Omental fat pad (tissue), 4 donors: ENCODE measurements at places on chromosomes 13 and 19.

- DNase-seq, result no peak
Measured at GRCh38 chr13:44660050-44660449, 83.9 kb upstream of the TSC22D1 start.

- no peak for DNase-seq
Measured at GRCh38 chr13:33434676-33435075, 149.1 kb upstream of the STARD13 start.

DNA sequence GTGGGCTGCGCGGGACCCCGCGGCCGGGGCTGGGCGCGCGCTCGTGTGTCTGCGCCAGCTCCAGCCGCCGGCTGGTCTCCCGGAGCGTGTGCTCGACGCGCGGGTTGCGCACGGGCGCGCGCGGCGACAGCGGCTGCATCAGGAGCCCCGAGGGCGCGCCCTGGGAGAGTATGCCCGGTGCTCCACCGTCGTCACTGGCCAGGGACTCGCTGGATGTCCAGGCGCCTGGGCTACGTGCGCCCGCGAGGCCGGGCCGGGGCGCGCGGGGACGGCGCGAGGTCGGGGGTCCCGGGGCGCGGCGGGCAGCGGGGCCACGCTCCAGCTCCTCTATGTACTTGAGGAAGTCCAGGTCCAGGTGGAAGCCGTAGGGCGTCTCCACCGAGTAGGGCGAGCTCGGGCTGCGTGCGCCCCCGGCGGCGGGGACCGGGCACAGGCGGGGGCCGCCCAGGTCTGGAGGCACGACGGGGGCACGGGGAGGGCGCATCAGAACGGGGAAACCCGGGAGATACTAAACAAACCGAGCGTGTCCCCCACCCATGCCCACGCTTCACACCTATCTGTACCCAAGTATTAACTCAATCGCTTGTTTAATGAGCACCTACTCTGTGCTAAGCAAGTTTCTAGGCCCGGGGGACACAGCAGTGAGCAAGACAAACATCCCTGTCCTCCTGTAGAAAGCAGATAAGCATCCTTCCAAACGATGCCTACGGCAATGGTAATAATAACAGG is 7.6 kb downstream of the KANK3 start:
- DNase-seq, result no peak

GRCh38 chr13:40547591-40548315 is 118.7 kb downstream of the FOXO1 start:
- no peak for DNase-seq

GRCh38 chr19:54390942-54391577 is 24.2 kb upstream of the TTYH1 start:
- no peak for DNase-seq

DNA sequence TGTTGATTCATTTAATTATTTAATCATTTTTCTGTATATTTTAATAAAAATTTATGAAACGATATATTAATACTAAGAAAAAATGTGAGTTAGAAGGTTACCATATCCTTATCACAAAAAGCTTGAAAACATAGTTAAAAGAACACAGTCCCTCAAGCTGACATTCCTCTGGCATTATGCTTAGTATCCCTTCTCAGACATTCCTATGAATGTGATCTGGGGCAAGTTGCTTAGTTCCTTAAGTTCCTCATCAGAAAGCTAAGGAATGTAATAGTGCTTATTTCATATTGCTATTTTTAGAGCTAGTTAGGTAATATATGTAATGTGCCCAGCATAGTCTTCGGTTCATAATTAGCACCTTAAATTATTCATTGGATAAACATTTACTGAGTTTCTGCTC is 122.8 kb downstream of the MTUS2 start:
- DNase-seq, result no peak

- no peak for DNase-seq
Measured at GRCh38 chr13:82654861-82655855, 1227.1 kb downstream of the SLITRK1 start.

- no peak for DNase-seq
Measured at GRCh38 chr13:64553411-64554129, 2676.6 kb downstream of the PCDH9 start.

- DNase-seq, result no peak
Measured at GRCh38 chr13:38954844-38955243, 35.8 kb downstream of the STOML3 start.

DNA sequence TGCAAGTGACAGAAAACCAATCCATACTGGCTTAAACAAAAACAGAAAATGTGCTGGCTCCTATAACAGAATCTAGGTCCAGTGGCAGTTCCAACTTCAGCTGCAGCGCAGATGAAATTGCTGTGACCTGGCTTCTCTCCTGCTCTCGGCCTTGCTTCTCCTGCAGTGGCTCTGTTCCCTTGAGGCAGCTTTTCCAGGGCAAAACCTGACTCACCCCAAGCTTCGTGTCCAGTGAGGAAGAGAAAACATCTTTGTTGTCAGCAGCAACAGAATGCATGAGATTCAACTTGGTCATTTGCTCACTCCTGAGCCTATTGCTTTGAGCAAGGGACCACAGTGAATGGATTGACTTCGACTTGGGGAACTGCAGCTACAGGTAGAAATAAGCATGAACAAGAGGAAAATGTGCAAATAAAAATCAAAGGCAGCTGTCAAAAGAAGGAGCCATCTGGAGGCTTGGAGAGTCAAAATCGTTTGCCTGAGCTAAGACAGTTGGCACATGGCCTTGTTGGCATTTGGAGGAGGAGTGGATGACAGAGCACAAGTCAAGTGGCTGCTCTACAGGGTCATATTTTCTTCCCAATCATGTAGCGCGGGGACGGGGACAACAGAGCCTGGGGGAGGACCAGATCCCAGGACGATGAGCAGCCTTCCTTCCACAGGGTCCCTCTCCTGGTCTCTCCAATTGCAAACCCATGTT is 523.4 kb downstream of the FGF9 start:
- no peak for DNase-seq

DNA sequence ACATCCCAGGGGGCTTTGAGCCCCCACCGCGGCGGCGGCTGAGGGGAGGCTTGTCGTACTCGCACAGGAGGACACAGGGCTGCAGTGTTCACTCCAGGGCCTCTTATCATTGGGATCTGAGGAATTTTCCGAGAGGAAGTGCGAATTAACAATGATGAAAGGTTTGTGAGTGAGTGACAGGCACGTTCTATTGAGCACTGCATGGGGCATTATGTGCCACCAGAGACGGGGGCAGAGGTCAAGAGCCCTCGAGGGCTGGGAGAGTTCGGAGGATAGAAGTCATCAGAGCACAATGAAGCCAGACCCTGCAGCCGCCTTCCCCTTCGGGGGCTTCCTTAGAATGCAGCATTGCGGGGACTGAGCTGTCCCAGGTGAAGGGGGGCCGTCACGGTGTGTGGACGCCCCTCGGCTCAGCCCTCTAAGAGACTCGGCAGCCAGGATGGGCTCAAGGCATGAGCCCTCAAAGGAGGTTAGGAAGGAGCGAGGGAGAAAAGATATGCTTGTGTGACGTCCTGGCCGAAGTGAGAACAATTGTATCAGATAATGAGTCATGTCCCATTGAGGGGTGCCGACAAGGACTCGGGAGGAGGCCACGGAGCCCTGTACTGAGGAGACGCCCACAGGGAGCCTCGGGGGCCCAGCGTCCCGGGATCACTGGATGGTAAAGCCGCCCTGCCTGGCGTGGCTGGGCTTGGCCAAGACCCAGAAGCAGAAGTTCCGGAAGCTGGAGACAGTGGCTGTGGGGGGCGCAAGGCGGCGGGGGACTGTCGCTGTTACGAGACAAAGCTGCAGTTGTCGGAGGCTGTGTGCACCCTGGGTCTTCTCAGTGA is 53.9 kb downstream of the MCF2L start:
- no peak for DNase-seq

DNA sequence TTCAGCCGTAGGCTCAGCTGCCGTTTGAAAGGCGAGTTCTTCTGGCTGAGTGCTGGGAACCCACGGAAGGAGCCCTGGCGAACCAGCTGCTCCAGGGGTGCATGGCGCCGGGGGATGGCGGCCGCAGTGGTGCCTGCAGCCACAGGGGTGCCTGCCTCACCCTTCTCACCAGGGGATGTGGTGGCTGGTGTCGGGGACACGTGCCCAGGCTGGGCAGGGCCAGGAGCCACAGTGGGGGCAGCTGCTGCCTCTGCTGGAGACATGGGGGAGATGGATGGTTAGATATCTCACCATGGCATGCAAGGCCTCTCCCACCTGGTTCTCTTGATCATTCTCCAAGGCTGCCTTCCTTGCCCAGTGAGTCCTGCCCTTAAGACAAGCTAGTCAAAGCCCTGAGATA is 17.1 kb downstream of the NUMBL start:
- no peak for DNase-seq

- DNase-seq, result no peak
Measured at GRCh38 chr13:72931311-72931710, 127.5 kb upstream of the KLF5 start.

GRCh38 chr13:114132419-114133121 is at the start of gene RASA3:
Gene RASA3, minus strand, starts transcription at chr13:114132623. Its CDS starts 134 bp downstream, at chr13:114132489.
- no peak for DNase-seq

DNA sequence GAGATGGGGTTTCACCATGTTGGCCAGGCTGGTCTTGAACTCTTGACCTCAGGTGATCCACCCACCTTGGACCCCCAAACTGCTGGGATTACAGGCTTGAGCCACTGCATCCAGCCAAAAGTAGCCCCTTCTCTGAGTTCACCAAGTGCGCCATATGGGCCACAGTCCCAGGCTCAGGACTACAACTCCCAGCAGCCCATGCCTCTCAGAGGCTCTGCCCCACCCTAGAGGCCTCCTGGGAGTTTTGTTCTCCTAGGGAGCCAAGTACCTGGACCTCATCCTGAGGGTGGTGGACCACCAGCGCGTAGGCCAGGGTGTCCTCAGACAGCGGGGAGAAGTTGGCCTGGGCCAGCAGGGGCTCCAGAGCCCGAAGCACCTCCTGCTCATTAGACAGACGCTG is 18.8 kb downstream of the TMEM143 start:
- no peak for DNase-seq

DNA sequence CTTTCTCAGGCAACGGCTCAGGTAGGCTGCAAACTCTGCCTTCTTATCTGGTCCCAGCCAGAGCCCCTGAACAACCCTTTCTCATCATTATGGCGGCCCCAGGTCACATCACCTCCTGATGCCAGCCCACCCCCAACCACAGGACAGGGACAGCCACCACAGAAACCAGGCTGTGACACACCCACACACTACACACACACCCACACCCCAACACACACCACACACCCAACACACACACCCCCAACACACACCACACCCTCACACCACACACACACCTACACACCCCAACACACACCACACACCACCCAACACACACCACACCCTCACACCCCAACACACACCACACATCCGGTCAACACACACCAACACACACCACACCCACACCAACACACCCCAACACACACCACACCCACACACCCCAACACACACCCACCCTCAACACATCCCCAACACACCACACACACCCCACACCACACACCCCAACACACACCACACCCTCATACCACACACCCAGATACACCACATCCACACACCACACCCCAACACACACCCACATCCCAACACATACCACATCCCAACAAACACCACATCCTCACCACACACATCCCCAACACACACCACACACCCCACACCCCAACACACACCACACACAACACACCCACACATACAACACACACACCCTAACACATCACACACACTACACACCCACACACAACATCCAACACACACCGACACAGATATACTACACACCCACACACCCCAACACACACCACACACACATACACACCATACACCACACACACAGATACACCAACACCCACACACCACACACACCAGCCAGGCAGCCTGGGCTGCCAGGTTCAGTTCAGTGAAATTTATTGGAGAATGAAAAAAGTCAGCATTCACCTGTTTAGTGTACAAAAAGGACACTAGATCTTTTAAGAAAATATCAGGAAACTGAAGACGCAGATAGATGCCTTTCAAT is 4.2 kb upstream of the ISYNA1 start:
- no peak for DNase-seq

GRCh38 chr13:106958621-106959048 is 390.7 kb upstream of the ARGLU1 start:
- no peak for DNase-seq

DNA sequence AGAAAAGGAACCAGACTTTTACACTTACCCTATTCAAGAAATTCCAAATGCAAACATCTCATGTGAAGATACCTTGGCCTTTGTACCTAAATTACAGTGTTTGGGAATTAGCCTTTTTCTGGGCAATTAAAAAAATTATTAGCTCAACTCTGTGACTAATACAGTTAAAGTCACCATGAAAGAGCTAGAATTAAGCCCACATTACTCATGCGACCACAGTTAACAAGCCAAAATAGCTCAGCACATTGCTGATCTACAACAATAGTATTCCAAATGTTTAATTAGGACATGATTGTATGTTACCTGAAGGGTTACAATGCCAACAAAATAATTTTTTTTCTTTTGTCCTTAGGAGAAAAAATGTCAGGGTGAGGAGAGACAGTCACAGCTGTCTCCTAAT is 263.6 kb upstream of the GPC6 start:
- no peak for DNase-seq

GRCh38 chr19:30214651-30215051 is 157.5 kb upstream of the ZNF536 start:
- DNase-seq, result no peak

DNA sequence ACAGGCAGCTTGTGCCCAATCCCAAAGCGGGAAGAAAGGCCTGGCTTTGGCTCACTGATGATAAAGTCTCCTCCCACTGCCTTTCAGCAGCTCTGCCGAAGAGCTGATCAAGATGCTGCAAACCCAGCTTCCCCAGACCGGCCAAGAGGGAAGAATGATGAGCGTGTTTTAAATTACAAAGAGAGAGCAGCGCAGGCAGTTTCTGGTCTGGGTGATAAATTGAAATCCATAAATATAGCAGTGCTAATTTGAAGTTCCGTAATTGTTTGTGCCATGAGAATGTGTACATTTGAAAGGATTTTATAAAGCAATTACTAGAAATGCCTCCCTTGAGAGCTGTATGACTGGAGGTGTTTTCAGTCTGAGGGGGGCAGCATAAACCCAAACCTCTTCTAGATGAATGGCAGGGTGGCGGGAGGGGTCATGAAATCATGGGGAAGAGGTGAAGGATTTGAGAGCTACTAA is 171.8 kb downstream of the STK24 start:
- no peak for DNase-seq

DNA sequence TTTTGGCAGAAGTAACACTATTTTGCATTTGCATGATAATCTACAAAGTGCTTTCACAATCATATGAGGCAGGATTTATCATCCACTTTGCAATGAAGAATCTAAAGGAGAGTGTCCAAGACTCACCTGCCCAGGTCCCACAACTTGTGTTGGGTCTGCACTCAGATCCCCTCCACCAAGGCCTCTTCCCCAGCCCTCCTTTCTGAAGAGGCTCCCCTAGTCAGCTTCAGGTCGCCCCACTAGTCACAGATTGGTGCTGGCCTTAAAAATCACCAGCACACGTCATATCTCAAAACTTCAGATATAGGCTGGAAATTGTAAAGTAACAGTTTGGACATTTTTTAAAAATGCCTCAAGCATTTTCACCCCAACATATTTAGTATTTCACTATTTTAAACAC is 17.5 kb downstream of the ATP7B start:
- no peak for DNase-seq

GRCh38 chr13:57918913-57919312 is 287.4 kb downstream of the PCDH17 start:
- DNase-seq, result no peak
